ENCODE measurements at places on chromosomes 3 and 15.

- DNase-seq: no peak
These were observed 354.5 kb upstream of the KCNMB2 start for GRCh38 chr3:178181784-178182183.

DNA sequence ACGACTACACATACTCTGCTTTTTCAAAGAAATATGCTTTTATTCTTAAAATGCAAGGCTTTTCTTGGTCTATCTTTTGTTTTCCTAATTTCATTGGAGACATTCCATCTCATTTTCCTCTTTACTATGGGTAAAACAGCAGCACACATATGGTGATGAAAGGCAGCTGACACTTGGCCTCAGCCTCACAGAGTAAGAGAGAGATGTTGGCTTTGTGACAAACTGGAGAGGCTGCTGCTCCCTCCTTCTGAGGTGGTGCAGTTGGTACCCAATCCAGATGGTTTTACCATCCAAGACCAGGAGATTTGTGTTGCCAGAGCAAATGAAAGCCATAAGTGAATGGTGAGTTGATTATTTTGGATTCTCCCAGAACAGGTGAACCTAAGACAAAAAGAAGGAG is 13.2 kb upstream of the SLC2A2 start:
- no peak for DNase-seq

DNA sequence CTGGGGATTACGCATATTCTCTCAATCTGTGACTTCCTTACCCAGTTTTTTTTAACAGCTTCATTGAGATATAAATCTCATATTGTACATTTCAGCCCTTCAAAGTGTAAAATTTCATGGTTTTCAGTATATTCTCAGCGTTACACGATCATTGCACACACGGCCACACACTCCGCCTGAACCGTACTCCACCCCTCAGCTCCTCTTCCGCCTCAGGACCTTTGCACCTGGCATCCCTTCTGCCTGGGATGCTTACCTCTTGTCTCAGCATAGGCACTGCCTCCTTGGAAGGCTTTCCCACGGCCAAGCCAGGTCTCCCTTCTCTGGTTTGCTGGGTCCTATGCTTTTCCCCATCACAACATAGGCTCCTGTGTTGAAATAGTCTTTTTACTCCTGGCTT is 57.4 kb upstream of the NR2C2 start:
- DNase-seq: no peak

DNA sequence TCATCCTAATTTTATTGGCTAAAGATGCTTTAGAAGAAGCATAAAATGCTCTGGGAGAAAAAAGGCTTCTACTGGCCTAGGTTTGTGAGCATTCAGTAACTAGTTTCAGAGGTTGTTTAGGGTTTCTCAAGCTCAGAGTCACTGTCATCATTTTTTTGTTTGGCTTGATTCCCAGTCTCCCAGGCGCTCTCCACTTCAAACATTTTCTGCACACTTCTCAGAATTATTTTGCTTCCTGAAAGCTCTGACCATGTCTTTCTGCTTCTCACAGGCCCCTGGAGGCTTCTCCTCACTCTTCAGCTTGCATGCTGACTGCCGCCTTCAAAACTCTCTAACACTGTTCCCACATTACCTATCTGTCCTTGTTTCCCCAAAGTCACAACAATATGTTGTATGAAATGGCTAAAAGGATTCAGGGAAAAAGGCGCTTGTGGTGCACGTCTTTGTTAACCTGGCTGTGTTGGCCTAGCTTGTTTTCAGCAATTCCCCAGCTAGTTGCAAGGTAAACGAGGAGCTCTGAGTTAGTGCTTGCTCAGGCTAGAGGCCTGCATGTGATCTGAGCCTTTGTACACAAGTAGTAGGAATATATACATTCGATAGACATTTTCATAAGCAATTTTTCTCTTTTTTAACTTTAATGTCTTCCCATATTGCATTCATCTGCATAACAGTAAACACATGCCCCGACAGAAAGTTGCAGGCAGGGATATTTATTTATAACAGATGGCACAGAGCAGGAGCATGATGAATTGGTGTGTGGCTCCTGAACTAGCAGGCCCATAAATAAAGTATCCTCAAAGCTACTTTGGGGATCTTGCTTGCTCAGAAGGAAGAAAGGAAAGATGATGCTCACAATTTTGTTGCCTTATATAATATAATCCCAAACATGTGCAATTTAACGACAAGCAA is 129.2 kb upstream of the DPH6 start:
- DNase-seq: no peak

GRCh38 chr3:160040181-160040580 is 51.5 kb downstream of the IL12A start:
- no peak for DNase-seq

- no peak for DNase-seq
These were observed 126.7 kb downstream of the TUSC7 start for GRCh38 chr3:116836286-116836685.

- DNase-seq: no peak
These were observed 873.1 kb downstream of the NSUN3 start for GRCh38 chr3:94935738-94936580.

DNA sequence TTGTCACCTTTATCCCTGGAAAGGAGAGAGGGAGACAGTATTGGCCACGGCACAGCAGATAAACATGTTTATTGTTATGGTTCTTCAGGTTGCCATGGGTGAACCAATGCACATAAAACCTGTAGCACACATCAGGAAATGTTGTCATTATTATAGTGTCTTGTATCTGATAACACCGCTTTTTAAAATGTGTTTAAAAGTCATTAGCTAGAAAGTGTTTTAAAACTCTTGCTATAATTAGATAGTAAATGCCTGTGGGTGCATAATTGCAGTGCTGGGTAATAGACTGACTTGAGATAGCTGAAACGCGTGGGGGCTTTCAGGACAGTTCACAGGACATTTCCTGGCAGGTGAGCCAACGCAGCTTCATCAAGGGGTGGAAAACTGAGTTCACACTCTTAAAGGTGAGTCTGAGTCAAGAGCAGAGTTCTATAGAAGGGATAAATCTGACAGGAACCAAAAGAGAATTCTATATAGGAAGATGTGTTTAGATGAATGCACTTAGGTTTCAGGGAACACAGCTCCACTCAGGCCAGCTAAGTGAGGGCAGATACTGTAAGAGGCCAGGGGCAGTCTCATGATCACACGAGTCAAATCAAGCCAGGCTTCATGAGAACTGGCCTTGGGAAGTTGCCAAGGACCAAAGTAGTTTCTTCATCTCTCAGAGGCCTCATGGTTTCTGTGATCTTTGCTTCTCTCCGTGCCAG is 35.6 kb upstream of the PPP4R2 start:
- DNase-seq: no peak

GRCh38 chr15:40891810-40892446 is 2.3 kb upstream of the VPS18 start:
- DNase-seq: peak; percentile 48

DNA sequence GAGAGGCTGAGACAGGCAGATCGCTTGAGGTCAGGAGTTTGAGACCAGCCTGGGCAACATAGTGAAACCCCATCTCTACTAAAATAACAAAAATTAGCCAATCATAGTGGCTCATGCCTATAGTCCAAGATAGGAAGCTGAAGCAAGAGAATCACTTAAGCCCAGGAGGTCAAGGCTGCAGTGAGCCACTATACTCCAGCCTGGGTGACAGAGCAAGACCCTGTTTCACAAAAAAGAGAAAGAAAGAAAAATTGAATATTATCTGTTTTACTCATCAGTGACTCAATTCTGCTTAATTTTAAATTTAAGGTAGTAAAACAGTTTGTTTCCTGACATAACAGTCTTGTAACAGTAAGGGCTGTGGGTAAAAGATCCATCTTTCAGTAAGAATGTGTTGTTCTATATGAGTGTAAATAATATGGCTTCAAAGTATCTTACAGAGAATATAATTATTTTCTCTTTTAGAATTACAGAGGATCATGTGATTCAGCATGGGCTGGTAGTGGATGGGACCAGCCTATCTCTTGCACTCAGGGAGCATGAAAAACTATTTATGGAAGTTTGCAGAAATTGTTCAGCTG is 85.8 kb downstream of the ATP11B start:
- DNase-seq: no peak

DNA sequence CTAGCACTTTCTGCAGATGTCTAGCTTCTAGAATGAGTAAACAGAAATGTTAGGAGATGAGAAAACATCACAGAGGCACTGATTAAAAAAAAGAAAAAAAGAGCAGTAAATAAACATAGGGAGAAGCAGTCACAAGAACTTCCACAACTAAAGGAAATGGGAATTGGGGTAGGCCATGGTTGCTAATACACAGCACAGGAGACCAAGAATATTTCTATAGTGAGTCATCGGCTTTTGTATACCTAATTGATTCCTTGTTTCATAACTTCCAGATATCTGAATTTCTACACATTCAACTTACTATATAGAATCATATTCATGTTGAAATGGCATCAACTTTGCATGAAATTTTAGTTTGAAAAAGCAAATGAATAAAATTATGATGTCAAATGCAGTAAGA is 47.3 kb upstream of the TCF12 start:
- no peak for DNase-seq
